HS-27A (cell line): ENCODE measurements at places on chromosomes 16 and 17.
A peak's percentile ranks its signal among the peaks of the same experiment; 100 is the strongest.

DNA sequence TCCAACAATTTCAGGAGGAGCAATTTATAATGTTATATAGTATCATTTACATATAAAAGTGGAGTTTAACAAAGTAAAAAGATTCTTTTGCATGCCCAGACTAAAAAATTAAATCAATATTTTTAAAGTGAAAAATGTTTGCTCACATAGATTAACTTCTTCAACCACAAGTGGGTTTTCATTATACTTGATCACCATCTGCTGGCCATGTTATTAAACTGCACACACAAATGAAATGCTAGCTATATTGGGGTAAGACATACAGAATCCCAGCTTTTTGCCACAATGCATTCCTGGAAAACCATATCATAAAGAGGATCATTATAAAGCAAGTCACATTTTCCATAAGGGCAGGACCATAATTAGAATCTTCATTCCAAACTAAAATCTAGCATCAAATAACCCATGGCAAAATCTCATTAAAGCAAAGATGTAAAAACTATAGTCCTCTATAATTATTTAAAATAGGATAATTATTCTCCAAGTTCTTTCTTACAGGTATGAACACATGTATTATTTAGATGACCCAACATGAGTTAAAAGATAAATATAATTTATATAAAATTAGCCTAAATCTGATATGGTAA lies 26.3 kb downstream of the CEP112 start:
- peak; percentile 3 for DNase-seq

DNA sequence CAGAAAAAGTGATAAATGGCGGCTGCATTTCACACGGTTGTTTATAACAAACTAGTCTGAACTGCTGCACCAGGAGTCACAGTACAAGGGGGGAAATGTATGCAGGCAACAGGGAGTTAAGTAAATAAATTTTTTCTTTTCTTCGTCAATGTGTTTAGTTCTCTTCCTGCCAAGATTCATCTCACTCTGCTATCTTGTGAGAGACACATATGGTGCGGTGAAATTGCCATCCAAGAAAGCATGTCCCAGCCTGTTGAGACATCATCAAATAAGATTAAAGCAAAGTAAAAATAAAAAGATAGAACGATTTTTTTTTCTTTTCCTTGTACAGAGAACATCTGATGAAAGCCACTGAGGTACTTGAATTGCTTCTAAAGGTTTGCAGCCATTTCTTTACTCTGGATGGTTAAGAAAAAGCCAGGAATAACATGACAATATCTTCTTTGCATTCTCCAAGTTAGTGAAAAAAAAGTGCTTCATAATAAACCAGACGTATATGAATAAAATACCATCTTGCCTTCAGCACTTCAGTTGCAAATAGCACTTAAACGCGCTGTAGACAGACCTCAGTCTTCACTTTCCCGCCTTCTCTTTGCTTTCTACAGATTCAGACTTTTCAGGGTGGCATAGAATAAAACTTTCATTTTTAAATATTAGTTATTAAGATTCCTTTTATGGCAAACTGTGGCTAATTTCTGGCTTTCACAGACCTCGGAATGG lies 506.2 kb upstream of the ZFHX3 start:
- no peak for DNase-seq

DNA sequence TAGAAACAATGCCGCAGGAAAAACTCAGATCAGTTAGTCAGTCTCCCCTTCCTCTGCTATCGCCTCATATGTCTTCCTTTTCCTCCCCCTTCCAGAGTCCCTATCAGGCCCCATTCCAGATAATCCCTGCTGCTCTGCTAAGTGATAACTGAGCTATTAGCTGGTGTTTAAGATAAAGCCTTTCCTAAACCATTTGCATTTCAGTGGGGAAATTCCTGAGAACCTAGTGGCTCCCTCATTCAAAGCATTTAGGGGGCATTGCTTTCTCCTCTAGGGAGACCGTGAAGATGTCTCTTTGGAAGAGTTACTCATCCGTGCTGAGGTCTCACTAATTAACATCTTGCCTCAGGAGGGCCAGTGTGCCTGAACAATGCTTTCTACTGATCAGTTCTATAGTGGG lies 401.6 kb downstream of the NPIPA7 start:
- no peak for DNase-seq

DNA sequence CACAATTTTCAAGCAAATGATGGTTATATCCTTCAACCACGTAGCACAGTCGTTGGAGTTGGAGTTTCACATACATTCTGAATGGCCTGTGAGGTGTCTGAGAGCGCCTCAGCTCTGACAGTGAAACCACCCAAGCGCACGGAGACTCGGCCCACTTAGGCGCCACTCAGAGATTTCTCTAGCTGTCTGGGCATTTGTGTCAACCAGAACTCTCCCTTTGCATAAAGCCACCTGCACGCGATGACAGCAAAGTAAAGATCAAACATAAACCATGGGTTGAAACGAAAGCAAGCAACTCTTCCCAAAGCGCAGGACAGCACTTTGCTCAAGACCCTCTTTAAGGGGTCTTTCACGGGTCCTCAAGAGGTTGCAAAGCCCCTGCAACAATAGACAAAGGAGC lies 533 bp downstream of the SLC6A4 start:
- DNase-seq, result no peak

GRCh38 chr16:70663524-70664324 lies 17.4 kb downstream of the IL34 start:
- no peak for DNase-seq

DNA sequence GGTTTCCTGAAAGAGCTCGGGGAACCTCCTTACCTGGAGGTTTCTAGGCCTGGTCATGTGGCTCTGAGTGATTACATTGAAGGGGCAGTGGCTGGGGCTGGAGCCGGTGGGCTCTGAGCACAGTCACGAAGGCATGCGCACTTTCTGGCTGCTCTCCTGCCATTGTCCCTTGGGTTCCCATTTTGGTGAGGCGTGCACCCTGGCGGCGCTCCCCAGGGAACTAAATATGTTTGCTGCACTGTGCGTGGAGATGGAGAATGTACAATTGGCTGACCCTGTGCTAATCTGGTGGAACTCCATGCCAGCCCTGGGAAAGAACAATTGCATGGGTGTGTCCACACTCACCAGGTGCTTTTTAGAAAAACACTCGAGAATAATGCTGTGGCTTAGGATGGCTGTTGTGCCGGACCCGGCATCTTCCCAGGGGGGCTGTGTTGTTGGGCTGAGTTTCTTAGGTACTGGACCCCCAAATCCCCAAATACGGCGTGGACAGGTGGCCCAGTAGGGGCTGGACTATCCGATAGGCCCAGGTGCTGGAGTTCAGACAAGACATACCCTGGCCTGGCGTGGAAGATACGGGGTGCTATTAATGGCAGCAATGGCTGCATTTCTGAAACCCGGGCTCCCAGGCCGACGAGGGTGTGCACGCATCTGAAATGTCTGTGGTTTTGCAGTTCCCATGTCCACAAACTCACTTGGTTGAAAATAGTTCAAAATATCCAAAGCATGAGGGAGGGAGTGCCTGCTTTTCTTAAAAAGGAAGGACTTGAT lies 230.5 kb downstream of the SEC14L1 start:
- DNase-seq, result no peak

- DNase-seq, result no peak
These were observed 250.7 kb upstream of the MYOCD start for GRCh38 chr17:12415031-12415430.

- DNase-seq, result peak; percentile 66
These were observed 6.7 kb upstream of the PHKG2 start for GRCh38 chr16:30741461-30741914.

DNA sequence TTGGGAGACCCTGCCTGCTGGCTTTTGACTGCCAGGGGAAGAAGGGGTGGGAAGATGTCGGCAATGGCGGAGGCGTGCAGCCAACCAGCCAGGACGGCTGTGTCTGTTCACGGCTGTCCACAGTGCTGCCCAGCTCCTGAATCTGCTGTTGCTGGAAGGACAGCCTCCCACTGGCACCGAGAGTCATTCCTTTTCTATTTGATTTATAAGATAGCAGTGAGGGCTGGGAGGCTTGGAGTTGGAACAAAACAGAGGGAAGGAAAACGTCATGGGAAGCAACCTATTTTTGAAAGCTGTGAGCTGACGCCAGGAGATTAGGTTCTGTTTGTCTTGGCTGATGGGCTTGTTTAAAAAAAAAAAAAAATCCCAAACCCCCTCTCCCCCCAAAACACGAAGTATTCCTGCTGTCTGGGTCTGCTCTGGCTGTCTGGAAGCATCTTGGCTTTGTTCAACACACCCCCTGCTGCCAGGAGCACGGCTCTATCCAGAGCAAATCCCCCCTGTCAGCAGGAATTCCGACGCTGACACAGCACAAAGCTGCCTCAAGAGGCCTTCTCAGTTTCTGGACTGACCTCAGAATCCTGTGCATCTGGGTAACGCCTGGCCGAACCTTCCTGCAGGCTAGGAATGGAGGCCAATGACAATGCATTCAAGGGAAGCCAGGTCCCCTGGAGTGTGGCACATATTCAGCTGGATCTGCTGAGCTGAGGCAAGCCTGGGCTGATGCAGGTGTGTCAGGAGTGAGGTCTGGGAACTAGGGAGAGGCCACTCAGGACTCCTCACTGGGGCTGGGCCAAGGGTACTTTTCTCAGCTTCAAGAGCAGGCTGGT lies 41.0 kb upstream of the SREBF1 start:
- DNase-seq, result no peak

DNA sequence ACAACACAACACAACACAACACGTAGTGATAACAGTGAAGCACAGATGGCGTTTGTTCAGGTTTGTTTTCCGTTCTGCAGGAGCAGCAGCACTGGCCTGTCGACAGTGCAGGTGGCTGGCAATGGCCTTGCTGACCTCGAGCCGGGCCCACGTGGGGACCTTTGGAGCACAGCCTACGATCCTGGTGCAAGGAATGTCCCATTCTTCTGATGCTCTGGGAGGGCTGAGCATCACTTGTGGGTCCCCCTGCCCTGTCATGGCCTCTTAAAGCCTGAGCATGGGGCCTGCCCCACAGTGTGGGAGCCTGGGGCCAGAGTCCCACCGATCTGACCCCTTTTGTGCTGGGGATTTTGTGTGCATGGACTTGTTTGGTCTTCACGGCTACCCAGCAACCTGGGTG lies 6.8 kb downstream of the MAP2K3 start:
- no peak for DNase-seq

DNA sequence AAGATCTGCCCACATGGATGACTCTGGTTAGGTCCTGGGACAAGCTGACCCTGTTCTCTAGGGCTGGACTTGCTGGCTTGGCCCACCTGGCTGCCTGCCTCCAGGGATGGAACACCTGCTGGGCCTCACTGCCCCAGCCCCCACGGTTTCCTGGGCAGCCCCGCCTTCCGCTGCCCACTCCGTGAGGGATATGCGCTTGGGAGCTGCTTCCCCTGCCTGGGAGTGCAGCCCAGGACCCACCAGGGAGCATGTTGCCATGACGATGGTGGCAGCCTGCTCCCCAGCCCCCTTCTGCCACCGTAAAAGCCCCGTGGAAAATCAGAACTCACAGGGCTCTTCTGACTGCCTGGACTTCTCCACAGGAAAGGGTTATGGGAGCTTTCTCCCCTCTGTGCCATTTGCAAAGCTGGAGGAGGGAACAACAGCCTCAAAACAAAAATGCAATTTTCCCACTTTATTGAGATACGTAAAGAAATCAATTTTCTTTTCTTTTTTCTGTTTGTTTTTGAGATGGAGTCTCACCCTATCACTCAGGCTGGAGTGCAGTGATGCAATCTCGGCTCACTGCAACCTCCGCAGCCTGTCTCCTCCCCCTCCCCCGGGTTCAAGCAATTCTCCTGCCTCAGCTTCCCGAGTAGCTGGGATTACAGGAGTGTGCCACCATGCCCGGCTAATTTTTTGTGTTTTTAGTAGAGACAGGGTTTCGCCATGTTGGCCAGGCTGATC lies 18.0 kb upstream of the GAS7 start:
- no peak for DNase-seq

- no peak for DNase-seq
These were observed 7.7 kb downstream of the USP6 start for GRCh38 chr17:5123343-5124124.

DNA sequence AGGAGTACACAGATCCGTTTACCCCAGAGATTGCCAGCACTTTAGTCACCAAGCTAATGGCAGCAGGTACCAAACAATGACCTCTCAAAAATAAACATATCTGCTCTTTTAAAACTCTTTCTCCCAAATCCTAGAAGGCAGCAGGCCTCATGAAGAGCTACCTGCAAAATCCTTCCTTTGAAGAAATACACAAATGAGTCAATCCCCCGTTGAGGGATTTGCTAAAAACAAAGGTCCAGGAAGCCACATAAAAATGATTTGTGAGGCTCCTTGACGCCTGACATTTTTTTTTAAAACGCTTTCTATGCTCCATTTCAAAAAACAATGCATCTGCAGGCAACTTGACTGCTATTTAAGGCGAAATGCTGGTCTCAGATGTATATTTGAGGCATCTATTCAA lies 58.2 kb downstream of the NACA2 start:
- no peak for DNase-seq

DNA sequence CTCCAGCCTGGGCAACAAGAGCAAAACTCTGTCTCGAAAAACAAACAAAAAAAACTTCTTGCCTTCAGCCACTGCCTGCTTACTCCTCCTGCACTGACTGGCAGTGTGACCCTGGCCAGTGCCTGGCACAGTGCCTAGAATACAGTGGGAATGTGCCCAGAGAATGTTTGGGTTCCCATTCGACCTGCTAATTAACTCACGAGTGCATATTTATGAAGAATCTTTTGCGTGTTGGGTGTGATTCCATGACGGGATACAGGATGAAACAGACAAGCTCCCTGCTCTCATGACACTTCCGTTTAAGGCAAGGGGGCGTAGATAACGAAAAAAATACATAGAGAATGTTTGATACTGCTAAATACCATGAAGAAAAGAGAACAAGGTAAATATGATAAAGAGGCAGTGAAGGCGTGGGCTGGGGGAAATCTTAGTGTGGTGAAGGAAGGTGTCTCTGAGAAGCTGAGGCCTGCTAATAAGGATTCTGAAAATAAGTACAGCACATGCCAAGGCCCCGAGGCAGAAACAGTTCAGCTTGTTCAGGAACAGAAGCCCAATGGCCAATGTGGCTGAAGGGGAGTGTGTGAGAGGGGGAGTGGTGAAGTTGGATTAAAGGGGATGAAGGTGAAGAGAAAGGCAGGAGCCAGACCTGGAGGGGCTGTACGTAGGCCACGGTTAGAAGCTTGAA lies 4.3 kb downstream of the ABI3 start:
- no peak for DNase-seq

DNA sequence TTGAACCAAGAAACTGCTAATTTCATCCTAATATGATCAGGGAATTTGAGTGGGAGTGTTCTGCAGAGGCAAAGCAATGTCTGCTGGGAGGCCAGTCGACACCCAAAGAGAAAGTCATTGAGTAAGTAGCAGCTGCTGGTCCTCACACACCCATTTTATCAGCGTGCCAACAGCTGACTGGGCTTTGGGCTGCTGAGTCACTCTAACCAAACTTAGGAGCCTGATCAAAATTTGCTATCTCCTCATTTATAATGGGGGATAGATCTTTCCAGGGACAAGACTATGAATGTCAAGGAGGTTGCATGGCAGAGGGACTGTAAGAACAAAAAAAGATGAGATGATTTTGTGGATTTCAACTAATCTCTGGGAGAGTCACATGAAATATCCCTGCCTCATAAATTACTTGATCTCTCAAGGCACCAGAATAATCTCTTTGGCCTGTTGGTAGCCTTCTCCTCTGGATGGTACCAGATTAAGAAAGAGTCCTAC lies 32.9 kb downstream of the CPSF4L start:
- DNase-seq, result peak; percentile 38

GRCh38 chr17:82648742-82649331 lies 593 bp upstream of the WDR45B start:
- DNase-seq, result no peak
